Naive thymus-derived CD4-positive, alpha-beta T cell (primary cell): ENCODE measurements at places on chromosomes 3 and 15.

DNA sequence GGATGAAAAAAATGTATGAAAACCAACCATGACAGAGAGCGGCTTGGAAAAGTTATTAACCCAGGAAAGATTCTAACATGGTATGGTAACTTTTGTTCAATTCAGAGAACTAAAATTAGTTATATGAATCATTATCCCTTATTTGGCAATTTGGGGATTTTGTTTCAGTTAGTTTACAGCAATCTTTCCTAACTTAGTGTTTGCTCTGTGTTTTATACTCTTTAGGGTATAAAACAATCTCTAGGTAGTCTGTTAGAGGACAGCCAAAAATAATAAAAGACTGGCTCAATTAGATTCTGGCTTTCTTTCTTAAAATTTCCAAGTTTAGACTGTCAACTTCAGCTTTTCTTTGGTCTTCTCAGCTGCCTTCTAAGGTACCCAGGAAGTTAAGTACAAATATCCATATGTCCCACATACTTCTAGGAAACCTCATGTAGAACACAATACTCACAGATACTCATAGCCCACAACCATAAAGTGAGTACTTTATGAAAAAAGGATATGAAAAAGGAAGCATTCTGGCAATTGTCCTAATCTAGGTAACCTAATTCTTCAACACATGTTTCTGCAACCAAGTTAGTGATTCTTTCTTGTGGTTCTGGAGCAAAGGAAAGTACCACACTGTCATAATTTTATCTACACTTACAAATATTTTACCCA is 849.3 kb downstream of the ROBO1 start:
- DNase-seq = no peak

DNA sequence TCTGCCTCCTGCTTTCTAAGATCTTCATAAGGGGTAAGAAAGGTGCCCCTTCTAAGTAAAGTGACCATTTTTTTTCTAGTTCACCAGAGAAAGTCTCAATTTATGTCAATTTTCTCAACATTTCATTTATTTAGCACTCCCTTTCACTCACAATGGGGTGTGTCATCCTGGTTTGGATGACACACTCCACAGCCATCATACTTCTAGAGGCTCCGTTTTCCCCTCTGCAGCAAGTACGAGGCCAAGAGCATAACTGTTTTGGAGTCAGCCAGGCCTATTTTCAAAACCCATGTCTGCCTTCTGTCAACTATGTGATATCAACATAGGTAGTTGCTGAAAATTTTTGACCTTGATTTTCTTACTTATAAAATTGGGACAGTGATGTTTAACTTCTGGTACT is 703.2 kb downstream of the NLGN1 start:
- no peak for DNase-seq

- no peak for DNase-seq
Measured at GRCh38 chr15:92845126-92845508, 55.0 kb upstream of the CHD2 start.

GRCh38 chr15:40407330-40407990 is 1.9 kb downstream of the IVD start:
- DNase-seq = no peak

- no peak for DNase-seq
Measured at GRCh38 chr15:42619656-42620371, 44.4 kb downstream of the STARD9 start.

- no peak for DNase-seq
Measured at GRCh38 chr3:190266913-190267290, 55.3 kb downstream of the CLDN1 start.

- no peak for DNase-seq
Measured at GRCh38 chr3:58206406-58207011, 4.3 kb downstream of the DNASE1L3 start.

GRCh38 chr3:25593001-25593400 is 71.7 kb downstream of the TOP2B start:
- no peak for DNase-seq

DNA sequence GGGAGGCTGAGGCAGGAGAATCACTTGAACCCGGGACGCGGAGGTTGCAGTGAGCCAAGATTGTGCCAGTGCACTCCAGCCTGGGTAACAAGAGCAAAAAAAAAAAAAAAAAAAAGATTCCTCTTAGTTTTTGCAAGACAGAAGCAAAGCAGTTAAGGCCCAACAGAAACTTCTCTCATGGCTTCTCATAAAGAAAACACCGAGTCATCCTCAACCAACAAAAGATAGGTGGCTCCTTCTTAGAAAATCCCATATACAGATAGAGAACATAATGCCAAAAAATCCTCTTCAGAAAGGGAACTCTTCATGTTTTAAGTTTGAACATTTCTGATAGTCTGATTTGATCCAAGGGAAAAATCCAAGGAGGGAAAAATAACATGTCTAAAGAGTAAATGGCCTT is 12.5 kb upstream of the SKIL start:
- DNase-seq = no peak

DNA sequence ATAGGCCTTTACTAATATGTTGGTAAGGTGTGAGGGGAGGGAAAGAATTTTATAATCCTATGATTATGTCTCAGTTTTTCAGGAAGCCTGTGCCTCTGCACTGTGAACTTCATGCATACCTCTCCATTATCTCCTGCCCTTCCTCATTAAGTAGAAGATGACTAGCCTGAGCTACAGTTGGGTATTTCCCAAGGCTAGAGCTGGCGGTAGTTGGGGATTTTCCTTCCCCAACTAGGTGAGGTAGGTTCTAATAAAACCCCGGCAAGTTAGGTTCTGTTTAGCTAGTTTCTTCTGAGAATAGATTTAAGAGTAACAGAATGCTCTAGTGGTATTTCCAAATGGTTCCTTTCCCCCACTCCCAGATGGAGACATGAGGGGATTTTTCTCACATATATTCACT is 414.5 kb downstream of the GRM7 start:
- no peak for DNase-seq
